ENCODE measurements at places on chromosomes 2 and 18. TPM values are rescaled to one million over a fixed set of nuclear protein-coding genes. Genes with fewer than 3 reads are reported as not detected.
A peak's percentile ranks its signal among the peaks of the same experiment; 100 is the strongest.

Gene BOLL
- not detected for polyA plus RNA-seq

Gene TEX44
- polyA plus RNA-seq: 0.02 TPM

Gene STON1
- polyA plus RNA-seq: 2.9 TPM

Gene ABCG5
- polyA plus RNA-seq: 0.09 TPM

Gene GAD1
- polyA plus RNA-seq: 4.2 TPM

Gene ERICH2
- polyA plus RNA-seq: 0.52 TPM

DNA sequence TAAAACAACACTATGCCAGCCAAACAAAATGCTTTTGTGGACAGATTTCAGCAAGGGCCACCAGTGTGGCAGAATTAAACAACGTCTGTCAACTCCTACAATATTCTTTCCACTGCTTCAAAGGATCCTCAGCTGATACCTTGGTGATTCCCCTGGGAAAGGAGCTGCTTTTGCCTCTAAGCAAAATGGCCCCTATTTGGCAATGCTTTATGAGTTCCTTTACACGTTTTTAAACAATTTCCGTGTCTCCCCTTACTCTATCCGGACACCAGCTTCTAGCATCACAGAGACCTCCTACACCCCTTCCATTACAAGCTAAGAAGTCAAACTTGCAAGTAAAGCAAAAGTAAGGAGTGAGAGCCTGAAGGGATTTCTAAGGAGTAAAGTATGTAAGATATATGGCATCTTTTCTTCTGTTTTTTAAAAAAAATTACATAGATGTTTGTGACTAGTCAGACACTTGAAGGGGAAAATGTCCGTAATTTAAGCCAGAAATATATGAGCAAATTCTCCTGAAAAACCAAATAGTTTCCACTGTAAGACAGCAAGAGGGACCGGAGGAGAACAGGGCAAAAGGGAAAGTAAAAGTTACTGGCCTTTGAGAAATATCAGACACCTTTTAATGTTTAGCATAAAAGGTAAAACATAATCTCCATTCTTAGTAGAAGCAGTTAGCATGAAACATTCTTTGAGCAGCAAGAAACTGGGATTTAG, 1.9 kb downstream of the SOS1 start:
- DNase-seq: peak; percentile 39
- H3K4me1 ChIP-seq: peaks cover 24% of the 10 kb centered on the region
- H3K4me3 ChIP-seq: peak overlapping the region; percentile 75
- no peak overlapping the region for H3K27ac ChIP-seq

DNA sequence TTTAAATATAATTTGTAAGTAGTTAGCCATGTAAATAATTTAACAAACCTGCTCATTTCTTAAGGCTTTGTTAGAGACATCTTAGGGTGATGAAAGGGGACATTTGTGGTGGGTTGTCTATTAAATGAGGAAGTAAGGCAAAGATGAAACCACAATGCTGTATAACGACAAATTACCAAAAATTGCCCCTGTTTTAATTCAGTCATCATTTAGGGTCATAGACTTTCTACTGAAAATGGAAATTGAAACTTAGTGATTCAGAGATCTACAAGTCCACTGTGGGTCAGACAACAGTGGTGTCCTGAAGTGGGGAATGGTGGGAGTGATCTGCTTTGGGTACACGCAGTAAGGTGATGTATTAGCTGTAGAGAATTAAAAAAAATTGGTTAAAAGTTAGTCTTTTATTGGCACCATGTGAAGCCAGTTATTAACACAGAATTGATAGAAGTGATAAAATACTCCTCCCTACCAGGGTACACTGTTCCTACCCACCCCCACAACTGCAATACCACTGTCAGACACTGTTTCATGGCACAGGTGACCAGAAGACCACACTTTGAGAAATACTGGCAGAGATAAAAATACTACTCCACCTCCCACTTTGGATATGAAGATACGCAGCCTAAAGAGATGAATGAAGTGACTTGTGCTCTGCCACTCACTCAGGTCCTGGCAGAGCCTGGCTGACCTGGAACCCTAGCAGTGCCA, 13.4 kb downstream of the CERS6 start:
- H3K27me3 ChIP-seq: no peaks in the 10 kb centered on the region
- H3K27ac ChIP-seq: peak overlapping the region; percentile 96
- no peaks in the 10 kb centered on the region for H3K36me3 ChIP-seq
- peaks cover 60% of the 10 kb centered on the region for H3K4me1 ChIP-seq
- DNase-seq: no peak

GRCh38 chr2:119431155-119431975, at the start of gene TMEM37:
TSS of gene TMEM37 (plus strand) at chr2:119431854. CDS start at chr2:119431904, 50 bp downstream.
- H3K4me3 ChIP-seq: peak within 1 kb of the TSS; percentile 20
- H3K27me3 ChIP-seq: peaks cover 34% of the 10 kb centered on the region
- H3K4me1 ChIP-seq: peaks cover 3% of the 10 kb centered on the region
- DNase-seq: no peak
- no peak within 1 kb of the TSS for H3K27ac ChIP-seq
- H3K36me3 ChIP-seq: no peaks in the 10 kb centered on the region

DNA sequence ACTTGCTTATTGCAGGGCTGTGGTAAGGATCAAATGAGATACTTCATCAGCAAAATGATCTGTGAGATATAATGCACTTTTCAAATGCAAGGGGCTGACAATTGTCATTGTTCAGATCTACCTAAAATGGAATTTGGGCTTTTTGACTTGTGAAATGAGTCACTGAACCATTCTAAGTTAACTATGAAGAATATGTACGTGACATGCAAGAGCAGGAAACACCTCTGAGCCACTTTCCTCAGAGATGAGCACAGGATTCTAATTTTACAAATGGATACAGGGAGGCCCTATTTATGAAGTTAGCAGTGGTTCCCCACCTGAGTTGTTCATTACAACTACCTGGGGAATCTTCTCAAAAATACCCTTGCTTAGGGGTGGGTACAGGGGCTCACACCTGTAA, 26.7 kb downstream of the CTLA4 start:
- no peaks in the 10 kb centered on the region for H3K36me3 ChIP-seq
- DNase-seq: no peak
- H3K27ac ChIP-seq: no peak overlapping the region

DNA sequence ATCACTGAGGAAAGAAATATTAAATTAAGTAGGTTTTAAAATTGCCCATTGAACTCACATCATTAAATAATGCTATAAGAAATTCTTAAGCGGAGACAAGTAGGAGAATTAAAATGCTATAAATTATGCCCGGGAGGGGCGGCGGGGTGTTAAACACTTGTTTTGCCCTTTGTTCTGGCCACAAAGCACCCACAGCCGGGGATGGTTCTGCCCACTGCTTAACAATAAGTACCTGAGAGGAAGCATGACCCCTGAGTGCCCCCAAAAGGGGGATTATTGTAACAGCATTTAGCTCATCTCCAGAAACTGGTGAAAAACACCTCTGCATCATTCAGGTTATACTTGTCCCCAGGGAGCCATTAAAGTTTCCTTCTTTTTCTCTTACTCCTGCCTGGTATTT, 332.7 kb upstream of the POU3F3 start:
- H3K27ac ChIP-seq: no peak overlapping the region
- no peak overlapping the region for H3K4me3 ChIP-seq
- DNase-seq: no peak
- H3K27me3 ChIP-seq: no peaks in the 10 kb centered on the region

GRCh38 chr18:41617647-41618046, 337.4 kb upstream of the PIK3C3 start:
- no peak for DNase-seq
- H3K27ac ChIP-seq: no peak overlapping the region
- H3K4me3 ChIP-seq: no peak overlapping the region
- peaks cover 4% of the 10 kb centered on the region for H3K4me1 ChIP-seq
- H3K36me3 ChIP-seq: no peaks in the 10 kb centered on the region
- H3K27me3 ChIP-seq: no peaks in the 10 kb centered on the region

DNA sequence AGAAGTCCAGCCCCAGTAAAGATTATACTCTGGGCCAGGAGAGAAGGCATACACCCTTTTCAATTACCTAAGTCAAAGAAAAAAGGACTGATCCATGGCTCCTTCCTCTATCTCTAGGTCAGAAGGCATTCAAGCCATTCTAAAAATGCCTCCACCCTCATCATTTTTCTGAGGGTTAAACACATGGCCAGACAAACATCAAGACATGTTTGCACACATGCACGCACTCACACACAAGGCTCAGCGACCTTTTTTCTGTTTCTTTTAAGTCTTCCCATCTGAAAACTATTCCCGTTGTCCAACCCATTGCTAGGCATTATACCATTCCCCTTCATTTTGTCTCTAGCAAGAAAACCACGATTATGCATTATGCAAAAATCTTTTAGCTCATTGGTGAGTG, 126.6 kb downstream of the EN1 start:
- no peaks in the 10 kb centered on the region for H3K36me3 ChIP-seq
- no peaks in the 10 kb centered on the region for H3K4me1 ChIP-seq
- no peak overlapping the region for H3K27ac ChIP-seq
- DNase-seq: no peak

DNA sequence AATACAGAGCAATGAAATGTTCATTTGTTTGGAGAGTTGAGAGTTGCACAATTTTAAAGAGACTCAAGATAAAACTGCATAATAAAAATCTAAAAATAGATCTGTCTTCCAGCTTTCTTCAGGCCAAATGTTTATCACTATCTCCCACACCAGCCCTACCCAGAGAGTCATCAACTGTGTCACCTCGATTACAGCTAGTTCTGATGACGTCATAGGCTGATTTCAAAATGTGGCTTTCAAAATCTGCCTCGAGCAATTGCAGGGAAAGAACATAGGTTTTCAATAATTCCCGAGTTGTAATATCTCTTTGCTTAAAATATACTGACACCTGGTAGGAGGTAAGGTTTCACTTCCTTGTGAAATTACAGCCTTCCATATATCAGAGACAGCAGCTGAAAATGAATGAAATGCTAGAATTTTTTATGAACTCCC, 677.6 kb upstream of the ID2 start:
- no peaks in the 10 kb centered on the region for H3K27me3 ChIP-seq
- DNase-seq: no peak
- H3K27ac ChIP-seq: no peak overlapping the region
- H3K36me3 ChIP-seq: no peaks in the 10 kb centered on the region

GRCh38 chr2:225630824-225631533, 231.5 kb downstream of the NYAP2 start:
- no peak overlapping the region for H3K4me3 ChIP-seq
- no peak overlapping the region for H3K27ac ChIP-seq
- H3K27me3 ChIP-seq: no peaks in the 10 kb centered on the region
- DNase-seq: no peak
- H3K4me1 ChIP-seq: no peaks in the 10 kb centered on the region

DNA sequence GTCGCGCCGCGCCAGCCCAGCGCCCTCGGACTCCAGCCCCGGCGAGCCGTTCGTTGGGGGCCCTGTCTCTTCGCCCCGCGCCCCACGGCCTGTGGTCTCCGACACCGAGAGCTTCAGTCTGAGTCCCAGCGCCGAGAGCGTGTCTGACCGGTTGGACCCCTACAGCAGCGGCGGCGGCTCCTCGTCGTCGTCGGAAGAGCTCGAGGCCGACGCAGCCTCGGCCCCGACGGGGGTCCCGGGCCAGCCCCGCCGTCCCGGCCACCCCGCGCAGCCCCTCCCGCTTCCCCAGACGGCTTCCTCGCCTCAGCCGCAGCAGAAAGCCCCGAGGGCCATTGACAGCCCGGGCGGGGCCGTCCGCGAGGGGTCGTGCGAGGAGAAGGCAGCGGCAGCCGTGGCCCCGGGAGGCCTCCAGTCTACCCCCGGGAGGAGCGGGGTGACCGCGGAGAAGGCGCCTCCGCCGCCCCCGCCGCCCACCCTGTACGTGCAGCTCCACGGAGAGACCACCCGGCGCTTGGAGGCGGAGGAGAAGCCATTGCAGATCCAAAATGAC, 1.4 kb downstream of the PHLPP1 start:
- H3K36me3 ChIP-seq: no peaks in the 10 kb centered on the region
- H3K4me1 ChIP-seq: peaks cover 10% of the 10 kb centered on the region
- peak; percentile 63 for DNase-seq
- peak overlapping the region; percentile 42 for H3K27ac ChIP-seq
- peak overlapping the region; percentile 60 for H3K4me3 ChIP-seq

- no peak for DNase-seq
- H3K4me1 ChIP-seq: no peaks in the 10 kb centered on the region
- H3K27ac ChIP-seq: no peak overlapping the region
- no peaks in the 10 kb centered on the region for H3K36me3 ChIP-seq
Measured at GRCh38 chr2:127358044-127358443, 29.7 kb downstream of the MAP3K2 start.

- H3K27ac ChIP-seq: no peak overlapping the region
- H3K36me3 ChIP-seq: peaks cover 6% of the 10 kb centered on the region
- H3K4me3 ChIP-seq: no peak overlapping the region
- no peaks in the 10 kb centered on the region for H3K27me3 ChIP-seq
Measured at GRCh38 chr2:28868611-28869010, 1.5 kb downstream of the TRMT61B start.

GRCh38 chr2:19356545-19357401, 1.6 kb downstream of the OSR1 start:
- peak overlapping the region; percentile 13 for H3K4me3 ChIP-seq
- DNase-seq: no peak
- no peaks in the 10 kb centered on the region for H3K36me3 ChIP-seq
- H3K4me1 ChIP-seq: peaks cover 13% of the 10 kb centered on the region

DNA sequence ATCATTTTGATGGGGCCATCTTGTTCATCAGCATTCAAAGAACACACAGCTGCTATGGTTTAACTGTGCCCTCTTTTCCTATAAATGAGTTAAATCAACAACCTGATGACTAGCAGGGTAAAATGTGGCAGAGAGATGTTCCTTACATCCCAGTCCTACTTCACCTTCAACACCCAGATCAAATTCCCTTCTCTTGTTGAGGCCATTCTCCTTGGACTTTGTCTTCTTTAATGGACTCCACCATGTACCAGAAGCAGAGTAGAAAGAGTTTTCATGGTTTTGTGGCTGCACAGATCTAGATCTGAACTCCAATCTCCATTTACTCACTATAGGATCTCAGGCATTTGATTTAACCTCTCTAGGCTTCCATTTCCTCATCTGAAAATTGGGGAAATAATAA, 6.4 kb upstream of the UPP2 start:
- DNase-seq: no peak
- no peaks in the 10 kb centered on the region for H3K4me1 ChIP-seq
- no peaks in the 10 kb centered on the region for H3K27me3 ChIP-seq

- H3K27me3 ChIP-seq: no peaks in the 10 kb centered on the region
- no peaks in the 10 kb centered on the region for H3K4me1 ChIP-seq
- H3K36me3 ChIP-seq: no peaks in the 10 kb centered on the region
- H3K27ac ChIP-seq: no peak overlapping the region
- no peak overlapping the region for H3K4me3 ChIP-seq
Measured at GRCh38 chr18:48892146-48892855, 58.5 kb downstream of the SMAD7 start.

GRCh38 chr2:9415516-9416169, 7.7 kb downstream of the ITGB1BP1 start:
- peaks cover 12% of the 10 kb centered on the region for H3K36me3 ChIP-seq
- H3K4me1 ChIP-seq: no peaks in the 10 kb centered on the region
- H3K4me3 ChIP-seq: no peak overlapping the region
- DNase-seq: no peak
- no peak overlapping the region for H3K27ac ChIP-seq

- no peaks in the 10 kb centered on the region for H3K4me1 ChIP-seq
- no peaks in the 10 kb centered on the region for H3K27me3 ChIP-seq
- H3K36me3 ChIP-seq: no peaks in the 10 kb centered on the region
Measured at GRCh38 chr2:71045865-71046548, 22.4 kb upstream of the NAGK start.
